ENCODE measurements at places on chromosomes 7 and 10. TPM values are rescaled to one million over a fixed set of nuclear protein-coding genes. Genes with fewer than 3 reads are reported as not detected.

SFRP4 gene
- 3.2 TPM for total RNA-seq

CCDC172 gene
- total RNA-seq = not detected

KNDC1 gene
- 3.2 TPM for total RNA-seq

GCC1 gene
- 28.9 TPM for total RNA-seq

AEBP1 gene
- total RNA-seq = 165 TPM

VENTX gene
- not detected for total RNA-seq

GNAT3 gene
- not detected for total RNA-seq

PIK3AP1 gene
- total RNA-seq = 0.12 TPM

CABCOCO1 gene
- total RNA-seq = 0.44 TPM

HEPACAM2 gene
- not detected for total RNA-seq

HABP2 gene
- total RNA-seq = not detected

MRLN gene
- not detected for total RNA-seq

LDB3 gene
- total RNA-seq = not detected

ZFYVE27 gene
- total RNA-seq = 24.3 TPM

CXCL12 gene
- 16.2 TPM for total RNA-seq

PRTFDC1 gene
- 22.9 TPM for total RNA-seq

NDUFB8 gene
- total RNA-seq = 101 TPM

VWA2 gene
- not detected for total RNA-seq

HYAL4 gene
- total RNA-seq = not detected

TMEM178B gene
- not detected for total RNA-seq
